Kidney epithelial cell (primary cell): ENCODE measurements at places on chromosomes 16 and 17. TPM values are rescaled to one million over a fixed set of nuclear protein-coding genes. Genes with fewer than 3 reads are reported as not detected.

Gene GNG13
- not detected in 2 replicates for total RNA-seq

DNA sequence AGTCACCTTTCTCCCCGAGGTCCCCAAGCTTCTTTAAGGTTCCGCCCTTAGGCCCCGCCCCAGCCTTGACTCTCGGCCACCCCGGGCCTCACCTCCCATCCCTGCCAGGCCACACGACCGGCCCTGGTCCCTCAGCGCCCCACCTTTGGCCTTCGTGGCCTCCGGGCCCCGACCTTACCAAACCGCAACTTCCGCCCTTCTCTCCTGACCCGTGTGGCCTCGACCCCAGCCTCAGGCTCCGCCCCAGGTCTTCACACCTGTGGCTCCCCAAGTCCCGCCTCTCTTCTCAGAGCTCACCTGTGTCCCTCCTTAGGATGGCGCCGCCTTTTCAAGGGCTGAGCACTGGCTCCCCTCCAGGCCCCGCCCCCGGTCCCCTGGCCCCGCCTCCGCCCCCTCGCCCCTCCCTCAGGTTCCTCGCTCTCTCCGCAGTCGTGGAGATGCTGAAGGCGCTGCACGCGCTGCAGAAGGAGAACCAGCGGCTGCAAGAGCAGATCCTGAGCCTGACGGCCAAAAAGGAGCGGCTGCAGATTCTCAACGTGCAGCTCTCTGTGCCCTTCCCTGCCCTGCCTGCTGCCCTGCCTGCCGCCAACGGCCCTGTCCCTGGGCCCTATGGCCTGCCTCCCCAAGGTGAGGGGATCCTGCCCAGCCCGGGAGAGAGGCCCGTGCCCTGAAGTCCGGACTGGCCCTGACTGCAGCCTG lies 10.0 kb upstream of the CISD3 start:
- no peak for DNase-seq

Gene HIGD1B
- total RNA-seq, result not detected in 2 replicates

Gene P3H4
- 50.5 and 58.4 TPM in 2 replicates for total RNA-seq

DNA sequence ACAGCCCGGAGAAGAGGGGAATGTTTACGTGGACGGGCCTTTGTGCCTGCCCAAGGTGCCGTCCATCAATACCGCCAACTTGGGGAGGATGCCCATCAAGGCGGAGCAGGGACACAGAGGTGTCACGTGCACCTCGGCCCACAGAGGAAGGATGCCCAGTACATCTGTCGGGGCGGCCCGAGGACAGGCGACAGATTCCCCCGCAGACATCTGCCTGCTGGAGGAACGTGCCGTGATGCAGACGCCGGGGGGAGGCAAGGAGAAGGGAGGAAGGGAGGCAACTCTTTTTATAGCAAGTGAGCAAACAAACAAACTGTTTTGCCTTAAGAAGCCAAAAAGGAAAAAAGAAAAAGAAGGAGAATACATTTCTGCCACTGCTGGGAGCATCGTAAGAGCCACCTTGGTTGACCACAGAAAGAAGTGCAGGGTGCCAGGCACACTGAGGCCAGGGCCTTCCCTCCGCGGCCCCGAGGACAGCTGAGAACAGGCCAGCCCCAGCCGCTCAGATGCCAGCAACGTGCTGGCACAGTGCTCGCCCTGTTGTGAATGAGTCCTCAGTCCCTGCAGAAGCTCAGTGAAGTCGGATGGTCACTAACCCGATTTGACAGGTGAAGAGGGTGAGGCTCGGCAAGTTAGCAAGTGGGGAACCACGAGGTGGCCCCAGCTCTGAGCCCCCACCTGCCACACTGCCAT lies 146.4 kb downstream of the RBFOX3 start:
- DNase-seq, result no peak
